ENCODE measurements at places on chromosomes 1 and 21.

GRCh38 chr1:206829282-206829681 is 36.1 kb upstream of the IL20 start:
- no peak for DNase-seq

DNA sequence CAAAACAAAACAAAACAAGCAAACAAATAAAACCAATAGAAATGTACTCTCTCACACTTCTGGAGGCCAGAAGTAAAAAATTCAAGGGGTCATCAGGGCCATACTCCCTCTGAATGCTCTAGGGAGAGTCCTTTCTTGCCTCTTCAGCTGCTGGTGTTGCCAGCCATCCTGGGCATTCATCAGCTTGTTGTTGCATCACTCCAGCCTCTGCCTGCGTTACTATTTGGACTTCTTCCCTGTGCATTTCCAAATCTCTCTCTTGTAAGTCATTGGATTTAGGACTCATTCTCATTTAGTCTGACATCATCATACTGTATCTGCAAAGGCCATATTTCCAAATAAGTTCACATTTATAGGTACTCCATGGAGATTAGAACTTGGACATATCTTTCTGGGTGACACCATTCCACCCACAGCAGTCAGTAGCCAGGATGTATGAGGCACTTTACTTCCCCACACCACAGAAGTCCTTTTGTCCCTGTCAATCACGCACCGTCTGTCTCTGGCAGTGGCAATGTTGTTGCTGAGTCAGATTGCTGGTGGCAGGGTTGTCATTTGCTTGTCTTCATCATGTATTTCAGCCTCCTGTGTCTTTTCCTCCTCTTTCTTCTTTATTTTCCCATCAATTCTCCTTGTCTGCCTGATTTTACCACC is 151.0 kb upstream of the KCNJ6 start:
- DNase-seq: no peak

DNA sequence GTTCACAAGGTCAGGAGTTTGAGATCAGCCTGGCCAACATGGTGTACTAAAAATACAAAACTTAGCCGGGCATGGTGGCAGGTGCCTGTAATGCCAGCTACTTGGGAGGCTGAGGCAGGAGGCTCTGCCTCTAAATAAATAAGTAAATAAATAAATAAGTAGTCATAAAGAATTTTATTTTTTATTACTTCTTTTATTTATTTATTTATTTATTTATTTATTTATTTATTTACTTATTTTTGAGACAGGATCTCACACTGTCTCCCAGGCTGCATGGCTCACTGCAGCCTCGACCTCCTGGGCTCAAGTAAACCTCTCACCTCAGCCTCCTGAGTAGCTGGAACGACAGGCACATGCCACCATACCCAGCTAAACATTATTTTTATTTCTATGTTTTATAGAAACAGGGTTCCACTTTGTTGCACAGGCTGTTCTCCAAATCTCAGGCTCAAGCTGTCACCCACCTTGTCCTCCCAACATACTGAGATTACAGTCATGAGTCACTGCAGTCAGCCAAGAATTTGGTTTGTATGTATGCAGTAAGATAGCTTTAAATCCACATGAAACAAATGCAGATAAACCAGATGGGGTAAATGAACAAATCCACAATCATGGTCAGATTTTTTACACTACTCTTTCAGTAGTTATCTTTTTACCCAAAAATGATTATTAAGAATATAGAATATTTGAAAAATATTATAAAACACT is 523.3 kb upstream of the RGS18 start:
- no peak for DNase-seq

GRCh38 chr1:219710529-219711194 is 97.8 kb upstream of the ZC3H11B start:
- DNase-seq: no peak

DNA sequence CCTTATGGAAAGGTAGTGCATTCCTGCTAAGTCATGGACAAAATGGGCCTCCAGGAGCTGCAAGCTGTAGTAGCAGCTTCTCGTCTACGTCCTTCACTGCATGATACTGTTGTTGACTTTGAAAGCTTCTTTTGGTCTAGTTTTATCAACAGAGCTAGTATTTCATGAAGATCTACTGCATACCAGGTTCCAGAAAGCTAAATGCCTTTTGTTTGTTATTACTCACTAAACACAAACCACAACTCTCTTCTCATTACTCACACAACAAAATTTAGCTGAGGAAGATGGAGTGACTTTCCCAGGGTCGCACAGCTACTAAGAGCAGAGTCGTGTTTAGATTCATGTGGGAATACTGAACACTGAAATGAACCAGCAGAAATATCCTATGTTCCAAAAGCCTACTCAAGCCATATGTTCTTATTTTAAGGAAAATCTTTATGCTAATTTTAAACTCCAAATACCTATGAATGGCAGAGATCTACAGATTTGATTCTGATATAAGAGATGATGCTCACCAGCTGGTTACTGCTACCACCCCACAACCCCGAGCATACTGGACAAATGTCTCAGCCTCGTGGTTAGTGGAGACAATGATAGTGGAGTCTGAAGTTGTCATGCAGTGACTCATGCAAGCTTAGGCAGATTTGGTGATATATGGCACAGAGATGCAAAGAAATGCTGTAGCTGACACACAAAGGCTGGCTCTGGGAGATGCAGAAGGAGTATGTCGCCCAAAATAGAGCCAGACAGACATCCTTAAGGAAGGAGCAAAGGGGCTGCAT is 20.6 kb downstream of the PGBD2 start:
- peak; percentile 30 for DNase-seq

- no peak for DNase-seq
These were observed 6.2 kb downstream of the BARHL2 start for GRCh38 chr1:90710579-90711536.

DNA sequence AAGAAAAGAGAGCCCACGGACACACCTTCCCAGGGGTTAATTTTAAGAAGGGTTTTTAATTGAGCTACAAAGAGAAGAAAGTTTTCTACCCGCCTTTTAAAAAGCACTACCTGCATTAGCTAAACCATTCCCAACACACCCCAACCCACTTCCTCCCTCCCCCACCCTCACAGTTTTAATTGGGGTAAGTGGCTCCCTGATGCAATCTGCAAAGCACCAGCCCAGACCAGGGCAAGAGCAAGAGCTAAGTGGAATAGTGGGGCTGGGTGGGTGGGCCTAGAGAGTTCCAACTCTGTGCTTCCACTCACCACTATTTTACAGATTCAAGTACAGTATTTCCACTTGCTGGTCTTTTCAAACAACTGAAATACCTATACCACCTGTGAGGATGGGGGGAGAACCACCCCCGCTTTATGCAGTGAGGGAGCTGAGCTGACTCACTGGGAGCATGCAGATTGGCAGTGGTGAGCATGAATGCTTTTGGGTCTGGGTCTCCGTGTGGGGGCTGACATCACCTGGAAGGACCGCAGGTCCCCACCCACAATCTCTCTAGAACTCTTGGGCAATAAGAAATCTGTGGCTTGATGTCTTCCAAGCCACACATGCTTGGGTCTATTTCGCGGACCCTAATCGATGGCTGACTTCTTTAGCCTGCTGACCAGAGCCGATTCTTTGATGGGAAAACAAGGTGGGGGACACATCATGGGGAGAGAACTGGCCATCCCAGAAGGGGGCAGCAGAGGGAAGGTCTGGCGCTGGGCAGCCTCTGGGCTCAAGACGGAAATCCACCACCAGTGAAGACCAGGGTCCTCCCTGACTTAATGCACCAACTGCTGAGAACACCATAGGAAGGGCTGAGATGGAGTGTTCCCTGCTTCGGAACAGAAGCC is 95.5 kb downstream of the SSBP3 start:
- peak; percentile 25 for DNase-seq

DNA sequence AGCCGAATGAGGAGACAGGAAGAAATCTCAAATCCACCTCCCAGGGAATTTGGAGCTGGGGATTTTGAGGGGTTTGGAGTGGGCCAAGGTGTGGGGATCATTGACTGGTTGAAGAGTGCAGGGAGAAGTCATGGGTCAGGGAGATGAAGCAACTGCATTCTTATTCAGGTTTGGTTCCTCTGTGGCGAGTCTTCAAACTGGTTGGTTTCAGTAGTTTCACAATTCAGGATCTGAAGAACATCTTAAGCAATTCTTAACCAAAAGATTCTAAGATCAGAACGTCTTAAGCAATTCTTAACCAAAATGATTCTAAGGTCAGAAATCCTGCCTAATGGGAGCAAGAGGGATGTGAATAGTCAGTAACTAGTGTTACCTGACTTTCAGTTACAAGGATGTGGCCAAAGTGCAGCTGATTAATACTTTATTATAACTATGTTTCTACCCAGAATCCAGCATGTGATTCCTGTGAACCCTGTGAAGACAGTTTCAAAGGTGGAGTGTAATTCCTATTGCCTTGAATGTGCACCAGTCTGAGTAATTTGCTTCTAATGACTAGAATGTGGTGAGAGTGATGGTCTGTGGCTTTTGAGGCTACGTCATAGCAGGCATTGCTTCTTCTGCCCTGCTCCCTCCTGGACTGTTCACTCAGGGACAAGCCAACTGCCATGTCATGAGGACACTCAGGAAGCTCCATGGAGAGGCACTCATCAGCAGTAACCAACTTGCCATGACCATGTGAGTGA is 61.2 kb downstream of the OLFML3 start:
- no peak for DNase-seq

GRCh38 chr21:44571296-44571695 is 2.2 kb upstream of the KRTAP10-4 start:
- DNase-seq: no peak

- DNase-seq: no peak
These were observed 119.7 kb upstream of the ZNF648 start for GRCh38 chr1:182181167-182181572.
